GM12865 (cell line): ENCODE measurements at places on chromosomes 7 and 10.

- no peak for DNase-seq
Observed at GRCh38 chr7:124106575-124106974, 73.7 kb upstream of the TMEM229A start.

GRCh38 chr7:80618096-80618495 is 20.3 kb upstream of the CD36 start:
- DNase-seq, result no peak

- DNase-seq, result no peak
Observed at GRCh38 chr10:124249196-124249595, 155.8 kb upstream of the CHST15 start.

GRCh38 chr7:81691199-81691821 is 78.5 kb downstream of the HGF start:
- DNase-seq, result no peak

- DNase-seq, result no peak
Observed at GRCh38 chr7:93830141-93830925, 60.2 kb downstream of the TFPI2 start.

DNA sequence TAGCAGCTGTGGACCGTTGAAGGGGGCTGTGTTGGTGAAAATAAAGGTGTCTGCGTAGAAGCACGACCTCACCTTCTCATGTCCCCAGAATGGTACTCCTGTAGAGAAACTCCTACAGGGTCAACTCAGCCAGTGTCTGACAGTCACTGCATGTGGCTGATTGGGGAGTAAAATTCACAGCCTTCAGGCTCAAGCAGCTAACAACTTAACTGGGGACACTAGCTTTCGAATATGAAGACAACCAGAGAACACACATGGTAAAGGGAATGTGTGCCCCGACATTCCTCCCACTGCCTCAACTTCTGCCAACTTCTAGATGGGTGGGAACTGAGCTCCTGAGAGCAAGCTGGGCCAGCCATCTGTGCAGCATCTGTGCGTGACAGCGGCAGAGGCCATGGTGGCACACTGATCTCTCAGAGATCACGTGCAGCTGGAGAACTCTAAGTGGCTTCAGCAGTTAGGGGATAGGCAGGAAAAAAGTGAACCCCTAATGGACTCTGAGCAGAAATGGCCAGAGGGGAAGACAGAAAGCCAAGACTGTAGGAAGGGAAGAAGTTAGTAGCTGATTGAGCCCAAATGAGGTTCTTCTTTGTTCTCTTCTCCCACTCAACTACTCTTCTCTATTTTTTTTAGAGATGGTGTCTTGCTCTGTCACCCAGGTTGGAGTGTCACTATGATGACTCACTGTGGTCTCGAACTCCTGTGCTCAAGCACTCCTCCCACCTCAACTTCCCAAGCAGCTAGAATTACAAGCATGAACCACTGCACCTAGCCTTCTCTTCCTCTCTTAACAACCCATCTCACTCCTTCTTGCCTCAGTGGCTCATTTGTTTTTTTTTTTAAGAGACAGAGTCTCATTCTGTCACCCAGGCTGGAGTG is 280.8 kb downstream of the ZEB1 start:
- DNase-seq, result no peak

GRCh38 chr7:41058986-41059741 is 643.7 kb downstream of the INHBA start:
- DNase-seq, result no peak

DNA sequence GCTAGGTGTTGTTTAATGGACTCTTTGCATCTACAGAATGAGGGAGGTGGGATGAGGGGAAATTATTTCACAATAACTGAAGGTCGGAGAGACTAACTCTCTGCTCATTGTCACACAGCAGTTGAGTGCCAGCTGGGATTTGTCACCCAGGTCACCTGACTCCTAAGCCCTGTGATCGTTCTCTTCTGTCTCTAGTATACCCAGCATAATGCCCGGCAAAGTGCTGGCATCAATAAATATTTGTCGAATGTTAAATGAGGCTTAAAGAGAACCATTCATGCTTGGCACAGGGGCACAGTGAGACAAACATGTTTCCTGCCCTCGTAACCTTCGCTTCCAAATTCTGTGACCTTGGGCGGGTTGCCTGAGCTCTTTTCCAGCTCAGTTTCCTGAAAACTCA is 70.8 kb downstream of the TCF7L2 start:
- no peak for DNase-seq

DNA sequence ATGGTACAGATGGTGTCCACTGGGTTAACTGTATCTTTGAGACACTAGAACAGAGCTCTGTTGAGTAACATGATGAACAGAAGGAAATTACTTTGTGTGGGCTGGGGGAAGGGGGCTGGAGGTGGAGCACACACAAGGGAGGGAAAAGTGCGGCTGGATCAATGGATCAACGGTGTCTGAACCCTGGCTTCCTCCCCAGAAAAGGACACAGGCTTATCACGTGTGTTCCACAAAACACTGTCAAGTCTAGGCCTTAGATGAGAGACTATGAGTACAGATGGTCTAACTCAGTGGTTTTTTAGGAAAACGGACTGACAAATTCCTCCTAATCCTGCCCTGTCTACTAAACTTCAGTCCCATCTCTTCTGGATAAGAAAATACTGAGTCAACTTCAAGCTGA is 27.8 kb downstream of the HSPB1 start:
- no peak for DNase-seq

DNA sequence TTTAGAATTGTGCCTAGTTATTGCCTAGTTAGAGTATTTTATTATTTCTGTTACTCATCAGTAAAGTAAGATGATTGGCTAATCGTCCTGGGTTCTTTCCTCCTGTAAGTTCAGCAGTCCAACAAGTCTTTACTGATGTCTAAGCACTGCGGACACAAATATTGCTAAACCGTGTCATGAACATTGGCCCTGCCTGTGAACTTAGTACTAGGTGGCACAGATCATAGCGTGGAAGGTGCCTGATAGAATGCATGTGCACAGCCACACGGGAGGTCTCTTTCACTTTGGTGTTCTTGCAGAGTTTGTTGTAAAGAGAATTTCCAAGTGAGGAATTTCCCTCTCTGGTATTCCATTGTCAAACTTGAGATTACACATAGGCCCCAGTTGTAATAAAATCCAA is 38.0 kb downstream of the RBM33 start:
- DNase-seq, result no peak

- no peak for DNase-seq
Observed at GRCh38 chr7:96205665-96206064, 116.2 kb downstream of the SLC25A13 start.

GRCh38 chr7:87982116-87982515 is 48.1 kb downstream of the ADAM22 start:
- no peak for DNase-seq

- peak; percentile 52 for DNase-seq
Observed at GRCh38 chr7:27697861-27698430, 35.3 kb upstream of the HIBADH start.

- no peak for DNase-seq
Observed at GRCh38 chr7:80039251-80039884, 95.3 kb upstream of the GNAI1 start.

DNA sequence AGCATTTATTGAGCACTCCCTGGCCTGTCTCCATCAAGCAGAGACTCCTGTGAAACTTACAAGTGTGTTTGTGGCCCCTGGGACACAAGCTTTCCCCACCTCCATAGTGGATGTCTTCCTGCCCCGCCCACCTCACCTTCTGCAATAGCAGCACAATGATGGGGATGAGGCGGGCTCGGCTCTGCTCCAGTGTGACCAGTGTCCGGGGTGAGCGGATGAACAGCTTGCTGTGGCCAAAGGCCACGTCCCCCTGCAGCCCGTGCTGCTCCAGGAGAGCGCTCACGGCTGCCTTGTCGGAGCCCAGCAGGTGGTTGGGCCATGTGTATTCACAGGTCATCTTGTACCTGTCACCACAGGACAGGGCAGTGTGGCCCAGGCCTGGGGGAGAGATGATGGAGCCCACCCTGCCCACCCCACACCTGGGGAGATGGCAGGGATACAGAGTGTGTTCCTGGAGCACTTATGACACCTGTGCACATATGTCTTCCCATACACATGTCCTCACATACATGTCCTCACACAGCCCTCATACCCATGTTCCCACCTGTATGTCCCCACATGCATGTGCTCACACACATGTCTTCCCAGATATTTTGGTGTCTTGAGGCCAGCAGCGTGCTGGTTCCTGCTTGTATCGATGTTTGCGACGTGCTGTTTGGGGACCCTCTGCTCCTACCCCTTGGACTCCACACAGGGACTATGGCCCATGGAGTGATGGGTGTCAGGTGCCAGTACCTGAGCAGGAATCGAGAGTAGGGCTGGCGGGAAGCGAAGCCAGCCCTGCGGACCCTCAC is 12.7 kb downstream of the MYO1G start:
- no peak for DNase-seq

GRCh38 chr10:121787169-121787568 is 140.7 kb downstream of the ATE1 start:
- DNase-seq, result no peak

- DNase-seq, result no peak
Observed at GRCh38 chr7:28068811-28069216, 111.8 kb downstream of the JAZF1 start.

GRCh38 chr10:127797339-127797738 is 60.4 kb downstream of the FOXI2 start:
- peak; percentile 24 for DNase-seq

DNA sequence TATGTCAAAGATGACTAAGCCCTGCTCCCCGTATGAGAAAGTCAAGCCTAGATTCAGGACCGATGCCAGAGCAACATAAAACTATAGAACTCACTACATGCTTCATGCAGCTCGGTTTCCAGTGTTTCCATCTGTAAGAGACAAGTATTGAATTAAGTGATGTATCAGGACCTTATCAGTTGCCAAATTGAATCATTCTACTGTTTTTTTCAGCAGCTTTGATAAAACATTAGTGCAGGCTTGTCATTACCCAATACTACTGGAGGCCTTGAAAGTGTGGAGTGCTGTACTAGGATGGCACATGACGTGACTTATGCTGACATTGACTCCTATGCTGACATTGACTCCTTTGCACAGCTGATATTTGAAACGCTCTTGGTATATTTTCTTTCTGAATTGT is 10.8 kb upstream of the NRP1 start:
- DNase-seq, result no peak

DNA sequence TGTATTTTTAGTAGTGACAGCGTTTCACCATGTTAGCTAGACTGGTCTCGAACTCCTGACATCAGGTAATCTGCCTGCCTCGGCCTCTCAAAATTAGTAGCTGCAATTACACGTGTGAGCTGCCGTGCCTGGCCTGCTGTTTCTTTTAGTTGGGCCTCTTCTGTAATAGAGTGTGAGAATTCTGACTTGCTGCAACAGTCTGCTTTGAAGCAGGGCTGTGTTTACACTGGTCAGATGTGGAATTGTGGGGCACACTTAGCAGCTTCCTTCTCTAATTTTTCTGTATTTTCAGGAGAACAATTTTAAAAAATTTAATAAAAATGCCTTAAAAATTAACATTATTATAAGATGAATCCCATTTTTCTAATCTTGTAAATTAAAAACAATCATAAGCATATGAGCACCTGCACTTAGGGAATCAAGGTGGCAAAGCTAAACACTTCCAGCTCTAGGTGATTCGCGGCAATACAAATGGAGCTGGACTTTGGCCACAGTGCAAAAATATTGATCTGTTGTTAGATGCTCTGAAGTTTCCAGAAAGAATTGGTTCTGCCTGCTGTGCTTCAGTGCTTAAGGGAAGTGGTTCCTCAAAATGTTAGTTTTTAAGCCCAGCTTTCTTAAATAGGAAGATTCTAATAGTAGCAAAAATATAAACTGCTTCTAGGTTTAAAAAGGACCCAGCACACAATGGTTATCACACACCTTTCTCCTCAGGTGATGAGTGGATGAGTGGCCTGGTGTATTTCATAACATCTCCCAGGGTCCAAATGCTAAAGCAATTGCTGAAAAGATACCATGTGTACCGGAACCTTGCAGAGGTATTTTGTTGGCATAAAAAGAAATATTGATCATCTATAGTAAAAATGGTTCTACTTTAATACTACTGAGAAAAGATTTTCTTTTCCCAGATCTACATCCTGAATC is 63.5 kb upstream of the ATRNL1 start:
- DNase-seq, result no peak

- no peak for DNase-seq
Observed at GRCh38 chr7:73839743-73840714, 2.3 kb downstream of the METTL27 start.

DNA sequence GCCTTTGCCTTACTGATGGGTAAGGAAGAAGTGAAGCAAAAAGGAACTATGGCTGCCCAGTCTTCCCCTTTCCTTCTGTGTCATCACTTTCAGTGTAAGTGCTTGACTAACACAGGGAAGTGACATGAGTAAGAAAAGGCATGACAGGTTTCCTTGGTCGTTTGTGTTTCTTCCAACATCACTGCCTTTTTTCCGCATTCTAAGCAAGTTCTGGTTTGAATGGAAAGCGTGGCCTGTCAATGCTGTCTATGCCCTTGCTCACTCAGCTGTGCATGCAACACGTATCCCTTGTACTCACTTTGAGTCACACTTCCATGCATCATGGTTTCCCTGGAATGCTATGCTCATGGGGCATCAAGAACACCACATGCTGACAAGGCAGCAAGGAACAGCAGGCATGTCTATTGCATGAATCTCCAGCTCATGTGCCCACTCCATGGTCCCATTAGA is 111.8 kb downstream of the OAT start:
- DNase-seq, result no peak

DNA sequence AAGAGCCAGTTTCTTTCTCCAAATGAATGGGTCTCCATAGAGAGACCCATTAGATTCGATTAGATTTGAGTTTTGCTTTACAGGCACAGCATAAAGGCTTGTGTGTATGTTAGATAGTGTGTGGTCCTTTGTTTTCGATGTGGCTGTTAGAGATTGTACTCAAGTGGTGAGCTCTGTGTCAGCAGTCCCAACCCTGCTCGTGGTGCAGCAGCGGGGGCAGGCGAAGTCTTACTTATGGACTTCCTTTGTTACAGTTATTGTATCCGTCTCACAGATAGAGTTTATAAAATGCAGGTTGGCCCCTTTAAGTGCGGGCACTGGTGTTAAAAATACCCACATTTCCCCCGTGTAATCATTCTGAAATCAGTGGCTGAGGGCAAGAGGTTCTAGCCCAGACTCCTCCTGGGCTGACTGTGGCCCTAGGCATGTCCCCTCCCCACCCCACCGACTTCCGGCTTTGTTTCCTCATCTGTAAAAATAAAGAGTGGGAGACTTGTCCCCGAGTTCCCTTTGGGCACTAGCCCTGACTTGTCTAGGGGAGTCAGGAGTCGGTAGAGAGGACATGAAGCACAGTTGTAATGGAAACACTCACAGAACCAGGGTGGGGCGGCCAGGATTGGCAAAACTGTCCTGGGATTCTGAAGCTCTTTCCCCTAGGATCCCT is 28.6 kb downstream of the MTURN start:
- peak; percentile 67 for DNase-seq

GRCh38 chr7:16298221-16298620 is 123.1 kb downstream of the CRPPA start:
- DNase-seq, result no peak

DNA sequence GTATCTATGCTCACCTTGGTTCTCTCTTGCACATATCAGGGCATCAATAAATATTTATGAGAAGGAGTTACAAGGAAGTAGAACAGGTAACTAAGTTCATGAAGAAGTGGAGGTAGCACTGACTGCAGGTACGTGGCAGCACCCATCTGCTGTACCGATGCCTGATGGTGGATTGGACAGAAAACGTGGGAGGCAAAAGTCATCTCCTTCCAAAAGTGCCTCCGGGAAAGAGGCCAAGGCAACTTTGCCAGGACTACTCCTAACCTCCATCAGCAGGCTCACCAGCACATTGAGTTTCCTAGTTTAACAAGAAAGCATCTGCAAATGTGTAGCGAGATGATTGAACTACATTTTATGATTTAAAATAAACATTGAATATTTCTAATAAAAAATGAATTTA is 248.8 kb downstream of the ANKRD7 start:
- no peak for DNase-seq

GRCh38 chr7:15219758-15220157 is 317.2 kb upstream of the DGKB start:
- no peak for DNase-seq
